Activated T-helper 17 cell treated with anti-CD3 and anti-CD28 coated beads, Interleukin-2, amount 50 U/mL, for 72 hours (primary cell): ENCODE measurements at places on chromosomes 5 and 9.
A peak's percentile ranks its signal among the peaks of the same experiment; 100 is the strongest.

- no peak for ATAC-seq
Observed at GRCh38 chr9:103942200-103942599, 151.9 kb upstream of the SMC2 start.

- no peak for ATAC-seq
Observed at GRCh38 chr5:148177207-148177606, 8.9 kb downstream of the SPINK14 start.

DNA sequence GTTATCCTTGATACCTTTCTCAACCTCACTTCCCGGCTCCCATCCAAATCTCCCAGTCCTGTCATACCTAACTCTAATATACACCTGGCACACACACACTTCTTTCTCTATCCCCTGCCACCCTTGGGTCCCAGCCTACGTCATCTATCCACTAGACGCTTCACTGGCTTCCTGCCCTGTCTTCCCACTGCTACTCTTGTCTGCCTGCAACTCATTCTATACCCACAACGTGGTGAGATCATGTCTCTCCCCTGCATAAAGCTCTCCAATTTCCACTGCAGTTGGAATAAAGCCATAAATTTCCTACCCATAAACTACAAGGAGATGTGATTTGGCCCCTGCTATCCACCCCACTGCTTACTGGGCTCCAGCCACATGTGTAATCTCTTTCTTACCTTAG is 93.5 kb downstream of the JMY start:
- ATAC-seq = no peak

- no peak for ATAC-seq
Observed at GRCh38 chr5:143019157-143019556, 249.0 kb downstream of the ARHGAP26 start.

- no peak for ATAC-seq
Observed at GRCh38 chr5:127085796-127086195, 12.5 kb upstream of the C5orf63 start.

DNA sequence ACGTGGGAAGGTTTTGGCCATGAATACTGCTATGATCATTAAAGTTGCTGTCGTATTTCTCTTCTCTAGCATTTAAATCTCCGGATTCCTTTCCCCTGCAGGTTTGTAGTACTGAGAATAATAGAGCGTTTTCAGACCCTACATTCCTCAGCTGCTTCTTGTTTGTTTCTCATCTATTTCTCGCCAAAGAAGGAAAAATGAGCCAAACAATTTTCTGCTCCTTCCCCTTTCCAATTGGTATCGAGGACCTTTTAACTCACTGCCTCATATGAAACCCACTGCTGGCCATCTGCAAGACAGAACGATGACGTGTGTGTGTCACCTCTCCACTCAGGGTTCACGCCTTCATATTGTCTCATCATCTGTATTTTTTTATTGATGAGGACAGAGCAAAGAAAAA is 689.4 kb upstream of the WWC1 start:
- ATAC-seq = no peak

GRCh38 chr5:126780165-126780827 is 3.4 kb downstream of the LMNB1 start:
- no peak for ATAC-seq

DNA sequence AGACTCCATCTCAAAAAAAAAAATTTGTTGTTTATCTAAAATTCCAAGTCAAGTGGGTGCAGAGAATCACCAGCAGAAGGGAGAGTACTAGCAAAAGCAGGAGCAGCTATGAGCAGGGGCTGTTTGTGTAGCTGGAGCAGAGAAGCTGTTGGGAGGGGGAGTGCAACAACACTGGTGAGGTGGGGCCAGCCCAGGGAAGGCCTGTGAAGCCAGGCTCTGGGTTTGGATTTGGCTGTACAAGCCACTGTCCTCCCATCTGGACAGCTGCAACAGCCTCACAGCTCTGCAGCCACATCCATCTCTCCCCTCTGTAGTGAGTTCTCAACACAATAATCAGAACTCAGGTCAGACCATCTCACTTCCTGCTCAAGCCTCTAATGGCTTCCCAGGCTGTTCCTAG is 59.4 kb downstream of the TMOD1 start:
- no peak for ATAC-seq

DNA sequence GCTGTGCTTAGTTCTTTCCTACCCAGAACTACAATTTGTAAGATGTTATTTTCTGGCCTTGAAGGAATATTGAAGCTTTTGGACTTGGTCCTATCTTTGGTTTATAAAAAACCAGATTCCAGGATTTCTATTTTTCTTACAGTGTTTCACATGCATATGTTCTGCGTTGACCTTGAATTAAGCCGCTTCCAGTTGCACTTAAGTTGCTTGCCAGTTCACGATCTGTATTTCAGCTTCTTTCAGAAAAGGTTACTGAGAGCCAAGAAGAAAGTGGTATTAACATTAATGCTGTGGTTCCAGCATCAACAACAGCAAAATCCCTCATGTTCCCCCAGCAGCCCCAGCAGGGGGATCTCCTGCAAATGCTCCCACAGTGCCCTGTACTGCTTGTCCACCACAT is 156.4 kb upstream of the ADAMTS16 start:
- no peak for ATAC-seq

DNA sequence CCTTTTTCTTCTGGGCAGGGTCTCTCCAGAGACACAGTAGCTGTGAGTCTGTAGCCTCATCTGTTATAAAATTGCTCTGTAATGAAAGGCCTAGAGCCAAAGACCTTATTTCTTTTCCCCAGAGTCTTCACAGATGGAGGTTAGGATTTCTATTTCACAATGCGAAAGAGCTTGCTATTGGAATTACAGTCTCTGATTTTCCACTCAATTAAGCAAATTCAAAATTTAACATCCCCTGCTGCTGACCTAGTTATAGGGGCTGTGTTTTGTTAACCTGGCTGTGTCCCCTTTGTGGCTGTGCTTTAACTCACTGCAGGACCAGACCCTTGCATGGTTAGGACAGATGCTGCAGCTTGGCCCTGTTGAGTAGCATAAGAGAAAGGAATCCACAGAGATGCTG is 190.3 kb upstream of the NMUR2 start:
- ATAC-seq = no peak

DNA sequence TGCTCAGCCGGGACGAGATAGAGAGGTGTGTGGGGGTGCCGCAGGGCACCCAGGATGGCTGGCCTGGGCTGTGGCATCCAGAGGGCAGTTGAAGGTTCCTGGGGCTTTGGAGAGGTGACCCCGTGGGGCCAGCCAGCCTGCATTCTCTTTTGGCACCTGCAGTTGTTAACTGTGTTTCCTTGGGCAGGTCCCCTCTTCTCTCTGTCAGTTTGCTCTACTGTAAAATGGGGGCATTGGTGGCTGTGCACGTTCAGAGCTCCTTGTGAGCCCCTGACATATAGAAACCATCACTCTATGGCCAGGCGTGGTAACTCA is 8.5 kb downstream of the ZDHHC12 start:
- ATAC-seq = no peak

- ATAC-seq = peak; percentile 90
Observed at GRCh38 chr5:10595672-10596309, 31.9 kb downstream of the ANKRD33B start.

DNA sequence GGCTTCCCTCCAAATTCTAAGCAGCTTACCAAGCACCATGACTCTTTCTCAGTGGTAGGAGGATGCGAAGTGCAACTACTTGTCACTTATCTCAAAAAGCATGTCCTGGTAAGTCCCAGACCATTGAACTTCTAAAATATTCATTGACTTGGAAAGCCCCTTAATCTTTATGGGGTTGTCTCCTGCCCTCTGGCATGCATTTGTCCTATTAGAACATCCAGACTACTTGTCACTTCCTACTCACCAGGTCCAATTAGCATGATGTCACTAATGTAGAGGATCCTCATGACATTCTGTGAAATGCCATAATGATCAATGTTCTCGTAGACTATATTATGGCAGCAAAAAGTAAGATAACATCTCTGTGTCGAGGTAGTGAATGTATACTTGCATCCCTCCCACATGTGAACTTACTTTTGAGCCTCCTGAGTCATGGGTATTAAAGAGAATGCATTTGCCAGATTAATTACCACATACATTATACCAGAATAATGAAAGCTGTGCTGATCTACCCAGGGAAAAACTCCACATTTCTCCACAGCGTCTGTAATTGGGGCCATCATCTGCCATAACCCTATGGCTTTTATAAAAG is 63.5 kb upstream of the RAD23B start:
- ATAC-seq = peak; percentile 19

DNA sequence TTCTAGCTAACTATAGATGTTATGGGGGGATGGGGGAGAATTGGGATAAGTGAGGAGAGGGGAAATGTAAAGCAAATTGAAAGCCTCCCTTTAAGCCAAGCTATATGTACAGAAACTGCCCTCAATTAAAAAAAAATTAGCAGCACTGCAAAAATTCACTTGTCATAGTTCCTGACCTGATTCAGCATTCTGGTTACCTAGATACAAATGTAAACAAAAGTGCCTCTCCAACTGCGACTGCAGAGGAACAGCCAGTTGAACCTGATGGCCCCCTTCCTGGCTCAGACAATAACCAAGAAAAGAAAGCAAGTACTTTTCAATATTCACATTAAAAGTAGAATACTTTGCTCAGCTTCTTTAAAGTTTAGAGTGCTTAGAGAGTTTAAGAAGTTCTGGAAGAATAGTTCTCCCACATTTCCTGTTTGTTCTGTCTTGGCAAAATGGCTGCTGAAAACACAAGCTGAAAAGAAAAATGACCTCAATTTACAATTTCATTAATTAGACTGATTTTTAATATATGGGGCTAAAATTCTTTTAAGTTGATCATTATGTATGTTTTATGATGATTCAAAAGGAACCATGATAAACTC is 1.5 kb downstream of the FAM81B start:
- no peak for ATAC-seq

DNA sequence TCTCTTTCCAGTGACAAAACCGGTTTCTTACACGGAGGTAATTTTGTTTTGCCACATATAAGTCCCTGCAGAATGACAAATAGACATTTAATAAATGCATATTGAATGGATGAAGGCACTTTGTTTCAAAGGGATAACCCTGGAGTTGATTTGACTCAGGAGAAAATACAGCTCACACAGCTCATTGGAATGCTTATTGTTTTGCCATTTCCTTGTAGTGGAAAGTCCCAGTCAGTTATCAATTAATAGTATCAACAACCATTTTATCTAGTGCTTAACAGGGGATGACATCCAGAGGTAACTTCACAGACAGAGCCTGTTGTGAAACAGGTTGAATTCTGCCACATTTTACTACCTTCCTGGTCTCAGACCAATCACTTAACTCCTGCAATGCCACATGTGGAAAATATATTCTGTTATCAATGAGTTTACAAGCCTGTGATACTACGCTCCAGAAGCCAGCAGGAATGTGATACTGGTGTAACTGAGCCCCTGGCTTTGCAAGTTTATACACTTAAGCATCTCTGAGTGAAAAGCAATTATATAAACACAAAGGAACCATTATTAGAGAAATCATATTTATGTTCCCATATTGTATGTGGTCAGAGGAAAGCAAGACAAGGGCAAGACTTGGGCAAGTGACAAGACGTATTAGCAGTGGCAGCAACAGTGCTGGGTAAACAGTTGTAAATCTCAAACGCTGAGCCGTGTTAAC is 123.1 kb upstream of the ANKRD55 start:
- ATAC-seq = no peak

GRCh38 chr9:135109650-135110049 is 22.2 kb downstream of the OLFM1 start:
- ATAC-seq = no peak

DNA sequence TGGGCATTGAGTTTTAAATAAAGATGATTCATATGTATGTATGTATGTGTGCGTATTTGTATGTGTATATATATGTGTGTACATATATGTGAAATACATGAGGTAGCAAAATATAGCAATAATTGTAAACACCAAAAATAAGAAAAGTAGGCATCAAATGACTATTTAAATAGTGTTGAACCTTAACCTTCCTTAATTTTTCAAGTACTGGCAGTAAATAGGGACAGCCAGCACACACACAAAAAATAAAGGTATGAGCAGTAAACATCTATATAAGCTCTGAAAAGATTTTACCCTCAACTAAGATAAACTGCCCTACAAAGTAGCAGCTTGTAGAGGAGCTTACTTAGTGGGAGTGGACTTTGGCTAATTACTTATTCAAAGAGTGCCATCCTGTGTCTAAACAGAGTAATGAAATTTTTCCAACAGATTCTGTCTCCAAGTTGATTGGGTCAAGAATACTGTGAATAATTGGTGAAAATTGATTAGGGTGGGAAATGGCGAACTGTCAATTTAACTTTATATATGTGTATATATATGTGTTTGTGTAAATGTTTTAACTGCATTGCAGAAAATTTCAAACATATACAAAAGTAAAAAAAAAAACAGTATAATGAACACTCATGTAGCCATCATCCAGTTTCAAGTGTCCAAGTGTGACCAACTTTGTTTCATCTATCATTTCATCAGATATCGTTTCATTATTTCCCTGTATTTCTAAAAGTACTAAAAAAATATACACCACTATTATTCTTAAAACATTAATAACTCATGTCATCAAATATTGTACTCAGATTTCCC is 2.0 kb upstream of the ADAMTS6 start:
- ATAC-seq = peak; percentile 40

DNA sequence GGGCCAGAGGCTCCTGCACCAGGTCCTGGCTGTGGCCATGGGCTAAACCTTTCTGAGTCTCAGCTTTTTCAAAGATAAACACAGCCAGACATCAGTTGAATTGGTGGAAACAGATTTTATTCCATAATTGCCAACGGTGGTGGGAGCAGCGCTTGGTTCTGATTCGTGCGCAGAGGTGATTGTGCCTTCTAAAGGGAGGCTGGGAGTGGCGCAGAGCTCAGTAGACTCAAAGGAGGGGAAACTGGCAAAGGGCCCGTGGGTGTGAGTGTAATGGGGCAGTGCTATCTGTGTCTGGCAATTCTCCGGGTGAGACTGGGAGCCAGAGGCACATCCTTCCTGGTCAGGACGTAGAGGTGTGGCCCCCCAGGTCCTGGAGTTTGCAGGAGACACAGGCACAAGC is 169.4 kb upstream of the PPP1R26 start:
- no peak for ATAC-seq

GRCh38 chr5:12095808-12096281 is 191.6 kb upstream of the CTNND2 start:
- no peak for ATAC-seq

DNA sequence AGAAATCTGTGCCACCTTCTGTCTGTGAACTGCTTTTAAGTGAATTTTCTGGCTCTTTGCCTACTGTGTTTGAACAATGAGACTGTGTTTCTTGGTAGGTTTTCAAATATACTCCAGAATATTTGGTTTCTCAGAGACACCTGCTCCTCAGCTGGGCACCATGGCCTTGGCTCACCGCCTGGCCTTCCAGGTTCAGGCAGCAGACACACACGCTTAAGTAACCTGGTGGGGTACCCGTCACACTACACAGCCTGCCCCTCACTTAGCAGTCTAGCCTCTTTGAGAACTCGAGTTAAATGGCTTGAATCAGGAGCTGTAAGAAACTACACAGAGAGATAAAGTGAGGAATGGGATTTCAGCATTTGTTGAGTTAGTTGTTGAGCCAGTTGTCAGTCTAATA is 530.5 kb downstream of the MTRR start:
- no peak for ATAC-seq
